ENCODE measurements at places on chromosomes 6 and 20. TPM values are rescaled to one million over a fixed set of nuclear protein-coding genes. Genes with fewer than 3 reads are reported as not detected.

The IRAK1BP1 gene
- 0.16 TPM for total RNA-seq

The GPX5 gene
- total RNA-seq = not detected

The SIRPG gene
- not detected for total RNA-seq

The MOXD1 gene
- 37.3 TPM for total RNA-seq

The OTOR gene
- total RNA-seq = not detected

The CRISP3 gene
- total RNA-seq = not detected

The THBD gene
- 4.7 TPM for total RNA-seq

The OVOL2 gene
- not detected for total RNA-seq

DNA sequence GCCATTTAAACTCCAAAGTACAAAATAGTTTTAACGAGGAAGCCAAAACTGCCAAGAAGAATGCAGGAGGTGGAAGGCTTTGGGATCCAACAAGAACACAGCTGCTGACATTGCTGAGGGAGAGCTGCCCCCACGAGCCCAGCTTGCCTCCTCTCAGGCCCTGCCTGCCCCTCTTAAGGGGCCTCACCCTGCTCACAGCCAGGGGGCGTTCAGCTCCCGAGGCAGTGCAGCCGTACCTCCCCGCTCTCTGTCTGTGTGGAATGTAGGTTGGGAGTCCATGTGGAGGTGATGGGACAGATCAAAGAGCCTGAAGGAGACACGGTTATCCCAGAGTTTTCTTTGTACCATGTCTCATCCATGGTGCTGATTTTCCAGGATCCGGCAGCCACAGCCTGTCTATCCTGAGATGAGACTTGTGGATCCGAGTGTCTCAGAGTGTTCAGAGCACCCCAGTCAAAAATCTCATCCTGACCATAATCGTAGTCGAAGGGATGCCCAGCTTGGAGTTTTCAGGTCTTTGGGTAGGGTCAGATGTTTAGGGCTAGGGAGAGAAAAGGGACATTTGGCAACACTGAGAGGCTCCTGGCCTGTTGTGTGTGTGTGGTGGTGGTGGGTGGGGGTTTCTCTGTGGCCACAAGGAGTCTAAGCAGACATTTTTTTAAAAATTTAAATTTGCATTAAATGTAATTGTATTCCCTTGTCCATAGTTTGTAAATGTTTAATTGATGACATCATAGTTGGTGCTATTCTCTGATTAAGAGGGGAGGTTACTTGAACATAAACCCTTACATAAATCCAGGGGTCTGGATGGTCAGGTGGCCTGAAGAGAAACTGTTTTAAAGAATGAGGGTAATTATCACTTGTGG is 111.4 kb upstream of the CLDN20 start:
- no peak overlapping the region for H3K4me3 ChIP-seq
- H3K4me1 ChIP-seq = peaks cover 86% of the 10 kb centered on the region
- peaks cover 34% of the 10 kb centered on the region for H3K36me3 ChIP-seq
- H3K27ac ChIP-seq = 0 out of 2 replicates have a peak overlapping the region, but pooled peaks have one; percentile 92

DNA sequence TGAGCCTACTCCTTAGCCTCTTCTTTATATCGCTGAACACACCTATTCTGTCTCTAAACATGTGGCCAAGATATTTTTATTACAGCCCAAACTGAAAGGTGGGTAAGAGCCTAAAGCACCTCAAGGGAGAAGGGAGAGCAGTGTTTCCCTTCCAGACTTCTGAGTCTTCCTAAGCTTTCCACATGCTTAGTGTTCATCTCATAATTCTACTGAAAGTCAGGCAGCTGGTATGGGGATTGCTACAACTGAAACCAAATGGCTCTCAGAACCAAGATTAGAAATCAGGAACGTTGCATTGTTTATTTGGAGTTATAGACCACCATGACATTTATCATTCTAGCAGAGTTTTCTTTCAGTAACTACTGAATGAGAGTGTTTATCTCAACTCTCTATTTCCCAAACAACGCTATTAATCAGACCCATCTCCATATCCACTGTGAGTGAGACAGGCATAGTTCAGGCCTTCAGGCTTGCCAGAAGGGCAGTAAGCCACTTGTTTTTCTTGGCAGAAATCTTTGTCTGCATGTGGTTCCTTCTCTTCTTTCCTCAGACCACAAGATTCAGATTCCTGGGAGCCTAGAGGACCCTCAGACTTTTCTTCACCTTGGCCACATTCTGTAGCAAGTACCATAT is 22.8 kb downstream of the VGLL2 start:
- peaks cover 21% of the 10 kb centered on the region for H3K4me1 ChIP-seq
- H3K27ac ChIP-seq = no peak overlapping the region
- no peaks in the 10 kb centered on the region for H3K27me3 ChIP-seq
- H3K4me3 ChIP-seq = no peak overlapping the region
- no peaks in the 10 kb centered on the region for H3K36me3 ChIP-seq
- DNase-seq = peak; percentile 74

- no peaks in the 10 kb centered on the region for H3K27me3 ChIP-seq
- H3K36me3 ChIP-seq = peaks cover 11% of the 10 kb centered on the region
- H3K27ac ChIP-seq = no peak overlapping the region
- peaks cover 4% of the 10 kb centered on the region for H3K4me1 ChIP-seq
These were observed 6.0 kb downstream of the HLA-C start for GRCh38 chr6:31265926-31266325.

- H3K27me3 ChIP-seq = no peaks in the 10 kb centered on the region
- no peak overlapping the region for H3K27ac ChIP-seq
- no peaks in the 10 kb centered on the region for H3K4me1 ChIP-seq
These were observed 64.6 kb downstream of the MAN1A1 start for GRCh38 chr6:119284861-119285521.

- H3K4me1 ChIP-seq = no peaks in the 10 kb centered on the region
- H3K27me3 ChIP-seq = no peaks in the 10 kb centered on the region
- no peak overlapping the region for H3K4me3 ChIP-seq
- H3K27ac ChIP-seq = no peak overlapping the region
These were observed 16.8 kb downstream of the DAAM2 start for GRCh38 chr6:39808964-39809363.

GRCh38 chr6:30490026-30490876 is 942 bp downstream of the HLA-E start:
- no peaks in the 10 kb centered on the region for H3K27me3 ChIP-seq
- peak; percentile 74 for DNase-seq
- peak overlapping the region; percentile 60 for H3K27ac ChIP-seq
- H3K36me3 ChIP-seq = peaks cover 45% of the 10 kb centered on the region
- H3K4me3 ChIP-seq = peak overlapping the region; percentile 69

- peaks cover 47% of the 10 kb centered on the region for H3K4me1 ChIP-seq
- DNase-seq = peak; percentile 52
- no peaks in the 10 kb centered on the region for H3K27me3 ChIP-seq
- peaks cover 35% of the 10 kb centered on the region for H3K36me3 ChIP-seq
These were observed 83.5 kb downstream of the ZMYND8 start for GRCh38 chr20:47272893-47273590.

GRCh38 chr6:132446141-132446854 is 45.0 kb upstream of the MOXD1 start:
- H3K4me3 ChIP-seq = no peak overlapping the region
- no peak overlapping the region for H3K27ac ChIP-seq
- no peaks in the 10 kb centered on the region for H3K27me3 ChIP-seq
- no peaks in the 10 kb centered on the region for H3K36me3 ChIP-seq

DNA sequence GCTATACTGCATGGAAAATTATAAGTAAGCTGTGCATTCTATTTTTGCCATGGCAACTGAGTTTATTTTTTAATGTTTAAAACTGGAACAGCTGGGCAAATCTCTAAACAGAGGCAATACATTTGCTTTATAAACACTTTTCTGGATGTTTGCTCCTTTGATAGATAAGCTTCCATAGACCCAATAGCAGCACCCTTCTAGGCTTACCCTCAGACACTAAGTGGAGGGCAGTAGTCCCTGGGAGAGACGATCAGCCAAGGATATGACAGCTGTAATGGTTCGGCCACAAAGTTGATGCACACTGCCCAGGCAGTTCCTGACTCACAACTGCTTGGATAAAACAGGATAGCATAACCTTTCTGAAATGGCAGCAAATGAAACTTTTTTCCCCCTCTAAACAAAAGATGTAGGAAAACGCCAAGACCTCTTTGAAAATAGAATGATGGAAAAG is 8.5 kb upstream of the MRPS10 start:
- H3K27me3 ChIP-seq = no peaks in the 10 kb centered on the region
- H3K4me3 ChIP-seq = no peak overlapping the region
- peak overlapping the region; percentile 47 for H3K27ac ChIP-seq

DNA sequence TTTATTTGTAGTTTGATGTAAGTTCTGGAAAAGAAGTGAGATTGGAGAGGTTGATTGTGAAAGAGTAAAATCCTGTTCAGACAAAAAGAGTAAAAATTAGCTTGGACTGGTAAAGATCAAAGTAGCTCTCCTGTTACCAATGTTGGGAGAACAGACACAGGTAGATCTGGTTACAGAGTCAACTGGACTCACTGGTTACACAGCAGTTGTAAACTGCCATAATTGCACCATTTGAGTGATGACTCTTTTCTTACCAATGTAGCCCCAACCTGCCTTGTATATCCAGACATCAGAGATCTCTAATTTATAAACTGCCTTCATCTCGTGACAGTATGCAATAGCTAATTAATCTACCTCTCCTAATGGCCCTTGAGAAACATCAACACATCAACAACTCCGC is 165.6 kb upstream of the PRSS16 start:
- no peaks in the 10 kb centered on the region for H3K4me1 ChIP-seq
- no peaks in the 10 kb centered on the region for H3K36me3 ChIP-seq
- H3K4me3 ChIP-seq = no peak overlapping the region
- DNase-seq = no peak
- H3K27me3 ChIP-seq = 0 out of 2 replicates have a peak, but pooled peaks cover 13% of the 10 kb centered on the region
- no peak overlapping the region for H3K27ac ChIP-seq

DNA sequence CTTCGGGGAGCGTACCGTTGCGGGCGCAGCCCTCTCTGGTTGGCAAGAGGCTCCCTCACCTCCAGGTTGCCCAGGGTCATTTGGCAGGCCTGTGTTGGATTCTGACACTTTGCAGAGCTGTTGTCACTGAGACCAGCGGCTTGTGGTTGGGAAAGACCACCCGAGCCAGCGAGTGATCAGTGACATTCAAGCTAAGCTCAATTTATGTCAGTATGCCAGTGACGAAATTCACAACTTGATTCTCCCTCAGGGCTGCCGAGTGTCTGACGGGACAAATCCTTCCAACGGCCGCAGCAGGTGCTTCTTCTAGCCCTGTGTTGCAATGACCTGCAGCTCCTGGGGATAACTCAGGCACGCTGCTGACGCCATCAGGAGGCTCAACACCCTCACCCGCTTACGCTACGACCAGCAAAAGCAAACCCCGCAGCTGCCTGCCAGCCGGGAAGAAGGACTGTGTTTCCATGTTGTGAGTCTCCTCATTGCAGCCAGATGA is 16.9 kb upstream of the SLC22A2 start:
- DNase-seq = no peak
- no peaks in the 10 kb centered on the region for H3K27me3 ChIP-seq
- no peak overlapping the region for H3K27ac ChIP-seq
- no peaks in the 10 kb centered on the region for H3K36me3 ChIP-seq

DNA sequence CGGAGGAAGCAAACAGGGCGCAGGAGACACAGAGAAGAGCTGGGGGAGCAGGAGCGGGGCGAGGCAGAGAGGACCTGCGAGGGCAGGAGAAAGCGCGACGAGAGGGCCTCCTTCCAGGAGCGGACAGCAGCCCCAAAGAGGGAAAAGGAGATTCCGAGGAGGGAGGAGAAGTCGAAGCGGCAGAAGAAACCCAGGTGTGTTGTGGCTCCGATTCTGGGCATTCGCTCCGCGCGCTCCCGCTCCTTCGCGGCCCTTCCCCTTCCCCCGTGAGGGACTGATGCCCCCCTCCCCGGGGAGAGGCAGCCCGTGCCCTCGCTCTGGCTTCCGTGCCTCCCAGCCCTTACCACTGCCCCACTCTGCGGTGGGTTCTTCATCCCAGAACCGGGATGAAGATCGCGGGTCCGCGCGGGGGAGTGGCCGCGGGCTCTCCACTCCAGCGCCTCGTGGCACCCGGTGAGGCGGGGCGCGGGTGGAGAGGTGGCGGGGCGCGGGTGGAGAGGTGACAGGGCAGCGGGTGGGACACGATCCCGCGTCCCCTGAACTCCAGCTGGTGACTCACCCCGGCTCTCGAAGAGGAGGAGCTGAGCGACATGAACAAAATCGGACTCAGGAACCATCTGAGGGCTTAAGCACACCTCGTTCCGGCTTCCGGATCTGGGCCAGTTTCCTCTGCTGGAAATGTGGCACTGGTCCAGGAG is 22.4 kb downstream of the TMC2 start:
- no peak for DNase-seq
- no peak overlapping the region for H3K4me3 ChIP-seq
- H3K27ac ChIP-seq = no peak overlapping the region
- no peaks in the 10 kb centered on the region for H3K4me1 ChIP-seq
- no peaks in the 10 kb centered on the region for H3K36me3 ChIP-seq

DNA sequence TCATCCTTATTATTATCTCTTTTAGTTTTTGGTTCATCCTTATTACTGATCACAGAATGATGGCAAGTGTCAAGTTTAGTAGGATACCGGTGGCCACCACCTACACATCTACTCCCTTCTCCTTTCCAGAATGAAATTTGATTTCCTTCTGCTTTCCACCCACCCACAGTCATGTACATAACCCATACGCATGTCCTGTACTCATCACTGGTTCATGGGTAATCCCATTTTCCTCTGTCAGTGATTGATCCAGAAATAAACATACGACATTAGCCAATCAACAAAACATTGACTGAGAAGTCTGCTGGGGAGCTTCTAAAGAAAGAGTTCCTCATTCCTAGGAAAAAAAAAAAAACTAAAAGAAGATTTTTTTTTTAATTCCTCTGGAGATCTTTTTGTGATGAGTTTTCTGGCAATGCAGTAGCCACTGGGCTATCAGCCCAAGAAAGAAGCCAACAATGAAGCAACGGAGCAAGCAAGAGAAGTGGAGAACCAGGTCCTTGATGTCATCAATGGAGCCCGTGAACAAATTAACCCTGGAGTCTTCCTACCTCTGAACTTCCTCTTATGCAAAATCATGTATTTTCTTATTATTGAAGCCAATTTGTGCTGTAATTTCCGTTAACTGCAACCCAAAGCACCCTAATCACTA is 127.8 kb downstream of the TASP1 start:
- H3K36me3 ChIP-seq = no peaks in the 10 kb centered on the region
- DNase-seq = no peak
- no peaks in the 10 kb centered on the region for H3K4me1 ChIP-seq
- no peak overlapping the region for H3K27ac ChIP-seq
- no peaks in the 10 kb centered on the region for H3K27me3 ChIP-seq
- H3K4me3 ChIP-seq = no peak overlapping the region

DNA sequence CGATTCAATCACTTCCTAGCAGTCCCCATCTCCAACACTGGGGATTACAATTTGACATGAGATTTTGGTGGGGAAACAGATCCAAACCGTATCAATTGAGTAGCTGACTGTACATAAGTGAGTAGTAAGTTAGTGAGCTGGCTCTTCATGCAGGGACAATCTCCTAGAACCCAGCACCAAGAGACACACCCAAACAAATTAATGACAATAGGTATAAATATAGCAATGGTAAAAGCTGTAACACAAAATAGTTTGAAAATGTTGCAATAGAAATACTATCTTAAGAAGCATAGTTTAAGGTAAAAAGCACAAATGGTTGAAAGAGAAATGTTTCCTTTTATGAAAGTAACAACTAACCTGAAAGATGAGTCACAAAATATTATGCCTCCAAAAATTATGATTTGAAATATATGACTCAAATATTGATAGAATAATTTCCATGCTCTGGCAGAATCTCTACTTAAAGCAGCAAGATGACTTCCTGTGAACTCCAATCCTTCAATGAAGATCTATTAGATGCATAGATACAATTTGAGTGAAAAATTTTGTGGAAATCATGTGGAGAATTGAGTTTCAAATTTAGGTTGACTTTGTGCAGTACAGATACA is 5.4 kb upstream of the SIRPB1 start:
- no peaks in the 10 kb centered on the region for H3K36me3 ChIP-seq
- H3K4me3 ChIP-seq = no peak overlapping the region
- no peak for DNase-seq
- no peak overlapping the region for H3K27ac ChIP-seq
- peaks cover 34% of the 10 kb centered on the region for H3K27me3 ChIP-seq
- H3K4me1 ChIP-seq = no peaks in the 10 kb centered on the region

GRCh38 chr6:142843361-142843760 is 101.6 kb downstream of the HIVEP2 start:
- H3K4me3 ChIP-seq = no peak overlapping the region
- no peak for DNase-seq
- H3K36me3 ChIP-seq = no peaks in the 10 kb centered on the region
- peaks cover 67% of the 10 kb centered on the region for H3K4me1 ChIP-seq
- H3K27ac ChIP-seq = no peak overlapping the region
